Activated T-helper 1 cell treated with anti-CD3 and anti-CD28 coated beads, Interleukin-2, amount 50 U/mL, for 16 hours (primary cell): ENCODE measurements at places on chromosomes 2 and 18.

- DNase-seq = no peak
These were observed 32.8 kb upstream of the LDLRAD4 start for GRCh38 chr18:13185675-13186198.

DNA sequence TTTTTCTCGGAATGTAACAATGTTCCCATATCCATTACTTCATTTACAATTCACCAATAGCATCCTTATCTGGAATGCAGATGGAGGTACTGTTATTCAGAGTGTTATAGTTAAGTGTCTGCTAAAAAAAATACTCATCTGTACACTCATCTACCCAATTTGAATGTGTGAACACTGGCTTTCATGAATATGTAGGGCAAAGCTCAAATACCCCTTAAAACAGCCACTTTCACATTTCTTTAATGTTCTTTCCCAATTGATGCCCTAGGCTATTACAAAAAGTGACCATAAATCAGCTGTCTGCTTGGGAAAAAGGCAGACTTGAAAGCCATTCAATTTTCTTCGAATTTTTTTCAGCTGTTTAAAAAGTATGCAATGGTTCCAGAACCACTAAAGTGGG is 796.3 kb upstream of the FSHR start:
- no peak for DNase-seq

DNA sequence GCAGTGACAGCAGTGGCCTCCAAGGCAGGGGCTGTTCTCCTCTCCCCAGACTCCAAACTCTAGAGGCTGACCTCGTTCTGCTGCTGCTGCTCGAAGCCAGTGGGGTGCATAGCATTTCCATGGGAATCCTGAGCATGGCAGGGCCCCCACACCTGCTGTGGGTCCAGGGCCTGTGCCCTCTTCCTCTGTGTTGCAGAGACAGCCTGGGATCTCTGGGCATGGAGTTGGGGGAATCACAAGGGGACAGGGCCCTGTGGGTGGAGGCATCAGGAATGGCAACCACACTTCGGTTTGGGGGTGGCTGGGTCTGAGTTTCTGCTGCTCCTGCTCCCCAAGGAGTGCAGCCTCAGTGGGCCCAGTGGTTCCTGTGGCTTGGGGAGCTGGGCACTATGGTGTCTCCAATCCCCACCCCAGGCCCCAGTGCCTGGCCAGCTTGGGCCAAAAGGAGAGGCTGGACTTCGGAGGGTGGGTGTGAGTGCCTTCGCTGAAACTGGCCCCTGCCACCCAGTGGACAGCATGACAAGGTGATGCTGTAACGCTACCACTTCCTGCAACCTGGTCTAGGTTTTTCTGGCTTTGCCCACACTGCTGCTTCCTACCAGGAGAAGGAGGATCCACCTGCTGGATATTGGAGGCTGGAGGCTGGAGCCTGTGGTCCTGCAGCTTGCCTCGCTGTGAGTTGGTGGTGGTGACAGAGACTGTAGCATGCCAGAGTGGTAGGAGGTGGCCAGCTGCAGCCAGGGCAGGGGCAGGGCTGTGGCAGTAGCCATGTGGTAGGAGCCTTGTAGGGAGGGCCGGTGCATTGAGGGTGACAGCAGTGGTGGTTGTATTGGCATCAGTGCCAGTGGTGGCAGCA is 56.6 kb downstream of the SOWAHC start:
- DNase-seq = no peak

- DNase-seq = no peak
These were observed 415.3 kb upstream of the VWC2L start for GRCh38 chr2:213995400-213996105.

GRCh38 chr2:118817469-118817868 is 30.0 kb downstream of the EN1 start:
- no peak for DNase-seq

DNA sequence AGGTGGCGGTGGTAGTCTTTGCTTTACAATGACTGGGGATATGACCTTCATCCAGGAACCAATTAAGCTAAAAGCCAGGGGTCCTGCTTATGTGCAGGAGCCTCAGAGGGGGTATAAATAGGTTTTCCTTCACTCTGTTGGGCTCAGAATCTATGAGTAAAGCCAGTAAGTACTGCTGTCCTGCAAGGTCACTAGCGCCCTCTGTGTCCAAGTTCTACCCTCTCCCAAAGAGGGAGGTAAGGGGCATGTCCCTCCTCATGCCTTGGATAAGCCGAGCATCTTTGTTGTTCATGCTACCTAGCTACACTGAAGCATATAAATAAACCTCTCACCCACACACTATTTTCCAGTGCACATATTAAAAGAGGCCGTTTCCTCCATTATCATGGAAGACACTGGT is 79.4 kb downstream of the SPRED2 start:
- no peak for DNase-seq

DNA sequence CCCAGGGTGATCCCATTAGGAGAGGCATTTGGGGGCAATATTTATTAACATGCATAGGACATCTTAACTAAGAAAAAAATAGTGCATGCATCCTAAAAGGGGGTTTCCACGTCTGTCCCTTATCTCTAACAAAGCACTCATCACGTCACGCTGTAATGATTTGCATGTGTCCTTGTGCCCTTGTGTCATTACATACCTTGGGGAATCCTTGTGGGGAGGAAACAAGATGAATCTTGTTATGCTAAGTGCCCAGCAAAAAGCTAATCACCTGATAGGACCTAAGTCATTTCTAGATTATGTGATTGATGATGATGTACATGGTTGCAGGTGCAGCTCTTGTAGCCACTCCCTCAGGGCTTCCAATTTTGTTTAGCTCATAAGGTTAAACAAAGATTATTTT is 250.9 kb downstream of the FBXO15 start:
- no peak for DNase-seq

DNA sequence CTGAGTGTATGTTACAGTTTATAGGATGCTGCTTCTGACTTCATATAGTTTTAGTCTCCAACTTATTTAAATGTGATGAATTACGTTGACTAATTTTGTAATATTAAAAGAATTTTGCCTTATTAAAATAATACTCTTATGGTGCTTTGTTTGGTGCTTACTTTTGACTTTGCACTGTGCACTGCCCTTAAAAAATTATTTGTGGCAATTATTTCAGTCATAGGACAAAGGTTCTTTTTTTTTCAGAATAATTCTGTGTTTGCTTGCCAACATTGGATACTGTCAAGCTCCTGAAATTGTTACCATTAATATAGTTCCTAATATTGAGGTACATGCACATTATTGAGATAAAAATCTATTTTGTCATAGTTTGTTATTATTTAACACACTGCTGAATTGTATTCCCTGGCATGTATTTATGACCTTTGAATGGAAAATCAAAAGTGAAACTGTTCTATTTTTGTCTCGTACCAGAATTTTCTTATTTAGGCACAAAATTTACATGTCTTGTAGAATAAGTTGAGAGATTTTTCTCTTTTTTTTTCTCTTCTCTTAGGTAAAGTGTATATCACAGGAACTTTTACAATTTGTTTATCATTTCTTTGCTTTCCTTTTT is 572.8 kb upstream of the KLHL29 start:
- no peak for DNase-seq

- DNase-seq = no peak
These were observed 44.9 kb upstream of the SIGLEC15 start for GRCh38 chr18:45780568-45780967.

- no peak for DNase-seq
These were observed 695 bp upstream of the SCYGR2 start for GRCh38 chr2:227597998-227598397.

- DNase-seq = no peak
These were observed 163.5 kb downstream of the PTH2R start for GRCh38 chr2:208570066-208570465.

DNA sequence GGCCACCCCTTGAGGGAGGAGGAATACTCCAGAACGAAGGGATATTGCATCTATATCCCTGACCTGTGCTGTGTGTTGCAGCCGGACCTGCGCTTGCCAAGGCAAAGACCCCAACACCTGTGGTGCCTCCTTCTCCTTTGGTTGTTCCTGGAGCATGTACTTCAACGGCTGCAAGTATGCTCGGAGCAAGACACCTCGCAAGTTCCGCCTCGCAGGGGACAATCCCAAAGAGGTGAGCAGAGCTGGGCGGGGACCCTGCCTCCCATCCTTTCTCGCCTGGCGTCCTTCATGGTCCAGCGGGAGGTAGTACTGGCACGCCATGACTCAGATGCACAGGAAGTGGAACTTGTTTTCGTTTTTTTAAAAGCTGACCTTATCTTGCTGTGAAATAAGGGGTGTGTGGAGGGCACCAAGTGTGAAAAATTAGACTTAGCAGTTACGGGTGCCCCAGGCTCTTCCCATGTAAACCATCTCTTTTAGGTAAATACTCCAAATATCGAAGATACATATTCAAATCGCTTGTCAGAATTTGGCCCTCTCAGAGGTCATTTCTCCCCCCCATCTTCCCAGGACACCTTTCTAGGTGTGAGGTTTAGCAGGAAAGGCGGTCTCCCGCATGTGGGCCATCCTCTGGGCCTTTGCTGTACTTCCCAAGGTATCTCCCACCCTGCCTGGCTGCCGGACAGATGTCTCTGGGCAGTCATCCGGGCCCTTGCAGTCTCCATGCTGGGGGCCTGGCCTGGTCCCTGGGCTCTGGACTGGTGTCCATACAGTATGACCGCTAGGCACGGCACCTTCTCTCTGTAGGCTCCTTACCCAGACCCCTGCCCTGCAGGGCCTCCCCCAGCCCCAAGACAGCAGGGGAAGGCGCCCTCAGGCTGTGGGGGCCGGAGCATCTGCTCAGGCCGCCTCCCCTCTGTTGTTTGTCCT is 57.6 kb downstream of the BOLA3 start:
- no peak for DNase-seq

DNA sequence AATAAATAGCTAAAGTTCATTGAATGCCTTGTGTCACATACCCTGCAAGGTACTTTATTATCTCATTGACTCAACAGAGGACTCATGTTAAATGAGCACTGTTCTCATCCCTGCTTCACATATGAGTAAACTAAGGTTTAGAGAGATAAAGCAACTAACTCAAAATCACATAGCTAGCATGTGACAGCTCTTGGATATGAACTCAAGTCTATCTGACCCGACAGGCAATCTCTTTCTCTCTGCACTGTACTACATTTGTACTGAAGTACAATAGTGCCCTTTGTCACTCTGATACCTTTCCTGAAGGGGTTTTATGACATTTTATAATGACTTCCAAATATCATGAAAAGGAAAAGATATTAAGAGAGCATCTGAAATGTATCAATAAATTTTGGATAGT is 297.5 kb upstream of the UBE2E3 start:
- no peak for DNase-seq

DNA sequence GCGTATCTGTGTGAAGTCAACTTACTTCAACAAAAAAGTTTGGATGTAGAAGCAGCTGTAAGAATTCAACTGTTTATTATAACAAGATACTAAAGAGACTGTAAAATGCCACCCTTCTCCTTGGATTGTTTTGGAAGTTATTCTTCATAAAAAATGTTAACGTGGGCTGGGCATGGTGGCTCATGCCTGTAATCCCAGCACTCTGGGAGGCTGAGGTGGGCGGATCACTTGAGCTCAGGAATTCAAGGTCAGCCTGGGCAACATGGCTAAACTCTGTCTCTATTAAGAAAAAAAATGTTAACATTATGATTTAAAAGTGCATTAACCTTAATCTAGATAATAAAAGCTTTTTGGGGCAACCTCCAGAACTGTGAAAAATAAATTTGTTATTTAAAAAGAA is 7.7 kb downstream of the CIAO1 start:
- DNase-seq = no peak

- DNase-seq = no peak
These were observed 4.4 kb upstream of the SEMA4C start for GRCh38 chr2:96874198-96874831.

DNA sequence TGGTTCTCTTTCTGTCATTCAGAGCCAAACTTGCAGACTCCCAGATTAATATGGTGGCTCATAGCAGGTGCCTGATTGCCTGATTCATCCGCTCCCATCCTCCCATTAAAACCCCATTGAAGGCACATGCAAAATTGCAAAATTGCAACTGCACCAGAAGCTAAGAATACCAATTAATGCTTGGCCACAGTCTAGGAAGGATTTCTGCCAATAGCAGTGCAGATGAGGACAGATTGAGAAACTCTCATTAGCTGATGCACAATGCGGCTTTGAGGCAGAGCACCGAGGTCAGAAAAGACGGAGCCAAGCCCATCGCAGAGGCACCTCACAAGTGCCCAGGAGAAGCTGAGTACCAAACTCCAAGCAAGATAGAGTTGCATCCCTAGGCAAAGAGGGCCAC is 172.8 kb downstream of the ARL4C start:
- DNase-seq = no peak

DNA sequence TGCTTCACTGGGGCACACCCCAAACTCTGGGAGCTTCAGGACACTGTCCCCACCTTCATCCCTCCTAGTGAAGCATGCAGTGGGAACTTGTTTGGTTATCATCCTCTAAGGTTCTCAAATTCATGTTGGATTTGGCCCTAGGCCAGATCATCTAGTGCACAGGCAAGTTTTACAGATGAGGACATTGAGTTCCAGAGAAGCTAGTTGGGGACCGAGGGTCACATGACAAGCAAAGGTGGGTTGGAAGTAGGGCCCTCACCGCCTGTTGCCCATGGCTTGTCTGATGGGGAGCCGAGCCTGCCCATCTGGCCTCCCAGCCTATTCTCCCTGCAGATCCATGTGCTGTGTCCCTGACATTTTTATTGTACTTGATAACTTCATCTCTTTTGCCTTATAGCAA is 2.8 kb downstream of the PRKCE start:
- DNase-seq = no peak

DNA sequence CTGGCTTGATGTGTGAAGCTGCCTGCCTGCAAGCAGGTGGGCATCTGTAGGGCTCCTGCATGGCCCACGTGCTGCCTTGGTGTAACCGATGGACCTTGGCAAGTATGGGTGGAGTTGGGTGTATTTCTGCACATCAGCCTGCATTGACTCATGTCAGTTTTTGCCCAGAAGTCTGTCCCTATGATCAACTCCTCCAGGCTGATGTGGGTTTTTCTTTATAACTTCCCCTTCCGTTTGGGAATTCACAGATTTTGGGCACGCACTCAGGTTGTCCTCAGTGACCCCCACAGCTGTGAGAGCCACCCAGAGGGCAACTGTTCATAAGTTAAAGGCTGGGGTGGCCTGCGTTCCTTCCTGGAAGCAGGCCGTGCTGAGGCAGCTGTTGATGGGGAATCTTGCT is 123.3 kb downstream of the NCK2 start:
- DNase-seq = no peak

DNA sequence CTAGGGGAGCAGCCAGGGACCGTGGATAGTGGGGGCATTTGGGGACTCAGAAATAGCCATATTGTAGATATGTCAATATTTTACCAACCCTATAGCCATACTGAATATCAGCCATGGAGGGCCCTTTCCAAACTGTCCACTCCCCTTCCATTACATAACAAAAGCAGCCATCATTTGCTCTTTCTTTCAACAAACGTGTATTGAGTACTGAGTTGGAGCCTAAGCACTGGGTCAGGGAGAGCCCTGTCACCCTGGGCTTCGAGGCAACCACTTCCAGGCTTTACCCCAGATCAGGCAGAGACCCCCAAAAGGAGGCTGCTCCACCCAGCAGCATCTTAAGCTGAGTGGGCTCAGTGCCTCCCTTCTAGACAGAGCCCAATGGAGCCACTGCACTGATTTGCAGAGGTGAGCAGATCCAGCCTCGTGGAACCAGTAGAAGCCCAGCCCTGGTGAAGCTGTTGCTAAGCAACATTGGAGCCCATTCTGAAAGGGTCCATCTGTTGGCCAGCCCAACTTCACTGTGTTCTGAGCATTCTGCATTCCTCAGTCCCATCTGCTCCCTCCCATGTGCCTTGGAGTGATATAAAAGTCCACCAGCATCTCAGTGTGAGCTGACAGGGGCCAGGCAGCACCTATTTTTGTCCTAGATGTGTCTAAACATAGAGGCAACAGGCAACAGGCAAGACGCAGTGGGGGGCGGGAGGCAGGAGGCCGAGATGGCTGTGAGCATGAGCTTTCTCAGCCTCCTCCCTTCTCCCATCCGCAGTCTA is 112.1 kb downstream of the PLB1 start:
- DNase-seq = no peak
